ENCODE measurements at places on chromosomes 2 and 18.
A peak's percentile ranks its signal among the peaks of the same experiment; 100 is the strongest.

- DNase-seq = no peak
These were observed 379.5 kb upstream of the MAP2 start for GRCh38 chr2:209044307-209044706.

DNA sequence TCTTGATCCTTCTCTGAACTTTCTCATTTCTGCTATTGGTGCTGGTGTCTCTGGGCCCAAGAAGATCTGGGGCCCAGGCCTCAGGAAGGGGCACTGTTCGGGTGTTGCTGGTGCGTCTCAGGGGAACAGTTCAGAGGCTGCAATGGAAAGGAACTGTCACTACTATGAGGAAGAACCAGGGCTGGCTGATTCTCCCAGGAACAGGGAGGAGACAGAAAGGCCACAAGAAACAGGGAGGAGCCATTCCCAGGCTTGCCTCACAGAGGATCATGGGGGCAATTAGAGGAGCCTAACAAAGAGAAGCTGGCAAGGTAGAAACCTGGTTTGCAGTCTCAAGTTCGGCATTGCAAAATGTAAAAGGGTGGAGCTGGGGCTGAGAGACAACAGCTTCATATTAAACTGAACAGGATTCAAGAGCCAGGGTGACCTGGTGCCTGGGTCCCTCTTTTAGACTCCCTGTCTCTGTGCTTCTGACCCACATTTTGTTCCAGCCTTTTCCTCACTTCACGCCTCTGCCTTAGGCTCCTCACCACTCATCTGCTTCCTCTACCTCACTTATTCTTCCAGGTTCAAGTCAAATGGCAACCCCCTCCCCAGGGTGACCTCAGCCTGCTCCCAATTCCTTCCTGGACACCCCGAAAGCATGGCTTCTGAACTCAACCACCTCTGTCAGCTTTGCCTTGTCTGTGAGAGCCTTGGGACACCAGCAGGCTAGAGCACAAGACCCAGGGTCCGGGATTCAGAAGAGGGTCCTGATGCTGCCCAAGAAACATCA is 58.4 kb downstream of the GYPC start:
- no peak for DNase-seq

GRCh38 chr18:3250237-3251107 is 2.9 kb downstream of the MYL12A start:
- peak; percentile 91 for DNase-seq

DNA sequence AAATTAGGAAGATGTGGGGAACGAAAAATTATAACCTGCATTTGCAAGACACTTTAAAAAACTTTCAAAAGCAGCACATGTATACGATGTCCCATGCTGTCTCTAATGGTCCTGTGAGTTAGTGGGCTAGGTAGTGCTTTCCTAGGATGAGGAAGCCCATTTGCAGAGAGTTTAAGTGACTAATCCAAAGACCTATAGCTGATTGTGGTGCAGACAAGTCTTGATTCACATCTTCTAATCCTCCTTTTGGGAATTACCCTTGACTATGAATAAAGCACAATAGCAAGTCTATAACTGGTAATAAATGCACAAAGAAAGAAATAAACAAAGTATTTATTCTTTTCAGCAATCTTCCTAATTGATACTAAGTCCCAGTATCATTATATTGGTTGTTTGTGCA is 234.6 kb upstream of the FANCL start:
- DNase-seq = no peak

GRCh38 chr2:51920509-51920908 is 888.6 kb upstream of the NRXN1 start:
- no peak for DNase-seq

DNA sequence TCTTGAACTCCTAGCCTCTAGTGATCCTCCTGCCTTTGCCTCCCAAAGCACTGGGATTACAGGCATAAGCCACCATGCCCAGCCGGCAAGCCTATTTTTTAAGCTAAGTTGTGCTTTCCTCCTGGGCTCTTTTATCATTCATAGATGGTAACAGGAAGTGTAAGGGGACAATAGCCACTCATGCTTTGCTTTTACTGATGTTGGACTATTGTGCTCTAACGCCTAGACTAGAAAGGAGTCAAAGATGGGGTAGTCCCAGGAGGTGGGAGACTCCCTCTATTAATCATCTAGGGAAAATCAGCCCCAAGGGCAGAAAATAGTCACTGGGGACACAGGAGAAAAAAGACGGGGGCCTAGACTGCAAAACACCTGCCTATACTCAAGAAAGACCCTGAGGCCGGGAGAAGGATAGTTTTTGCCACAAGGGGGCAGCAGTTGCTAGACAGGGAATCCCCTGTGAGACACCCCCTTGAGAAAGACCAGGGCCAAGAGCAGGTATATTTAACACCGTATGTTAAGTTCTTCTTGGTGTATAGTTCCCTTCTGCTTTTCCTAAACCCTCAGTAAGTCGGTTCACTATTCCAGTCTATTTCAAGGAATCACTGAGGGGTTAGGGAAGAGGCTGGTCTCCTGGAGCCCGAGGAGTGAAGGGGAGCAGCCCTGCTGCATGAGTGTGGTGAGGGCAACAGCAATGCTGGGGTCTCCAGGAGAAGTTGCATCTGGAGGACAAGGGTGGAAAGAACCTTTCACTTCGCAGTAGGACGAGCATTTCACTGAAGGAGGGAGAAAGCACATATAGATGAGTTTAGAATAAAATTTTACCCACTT is 2.1 kb upstream of the CXCR1 start:
- DNase-seq = peak; percentile 9

- no peak for DNase-seq
These were observed 51.3 kb upstream of the FOXI3 start for GRCh38 chr2:88503771-88504170.

DNA sequence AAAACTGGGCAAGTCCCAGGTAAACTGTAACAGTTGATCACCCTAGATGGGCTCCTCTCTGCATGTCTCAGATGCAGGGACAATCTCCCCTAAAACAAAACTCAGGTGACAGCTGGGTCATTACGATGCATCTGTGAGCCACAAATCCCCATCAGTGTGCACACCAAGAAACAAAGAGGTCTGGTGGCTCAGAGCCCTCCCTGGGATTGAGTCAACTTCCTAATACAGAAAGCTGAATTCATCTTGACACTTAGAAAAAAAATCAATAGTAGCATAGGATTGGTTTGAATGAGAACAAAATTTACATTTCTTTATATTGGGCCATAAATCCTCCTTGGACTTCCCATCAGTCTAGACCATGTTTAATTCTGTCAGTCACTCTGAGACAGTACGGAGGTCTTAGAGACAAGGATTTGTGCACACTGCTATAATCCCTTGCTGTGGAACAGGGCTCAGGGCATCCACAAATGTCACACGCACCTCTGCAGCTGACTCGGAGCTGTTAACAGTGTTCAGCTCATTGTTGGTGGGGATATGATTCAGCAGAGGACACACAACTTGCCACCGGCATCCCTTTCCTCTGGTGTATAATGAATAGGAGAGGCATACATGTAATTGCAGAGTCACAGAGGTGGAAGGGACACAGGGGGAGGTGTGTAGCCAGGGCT is 44.5 kb upstream of the DAPL1 start:
- no peak for DNase-seq

- DNase-seq = no peak
These were observed 331.5 kb downstream of the HRH4 start for GRCh38 chr18:24791751-24792545.

DNA sequence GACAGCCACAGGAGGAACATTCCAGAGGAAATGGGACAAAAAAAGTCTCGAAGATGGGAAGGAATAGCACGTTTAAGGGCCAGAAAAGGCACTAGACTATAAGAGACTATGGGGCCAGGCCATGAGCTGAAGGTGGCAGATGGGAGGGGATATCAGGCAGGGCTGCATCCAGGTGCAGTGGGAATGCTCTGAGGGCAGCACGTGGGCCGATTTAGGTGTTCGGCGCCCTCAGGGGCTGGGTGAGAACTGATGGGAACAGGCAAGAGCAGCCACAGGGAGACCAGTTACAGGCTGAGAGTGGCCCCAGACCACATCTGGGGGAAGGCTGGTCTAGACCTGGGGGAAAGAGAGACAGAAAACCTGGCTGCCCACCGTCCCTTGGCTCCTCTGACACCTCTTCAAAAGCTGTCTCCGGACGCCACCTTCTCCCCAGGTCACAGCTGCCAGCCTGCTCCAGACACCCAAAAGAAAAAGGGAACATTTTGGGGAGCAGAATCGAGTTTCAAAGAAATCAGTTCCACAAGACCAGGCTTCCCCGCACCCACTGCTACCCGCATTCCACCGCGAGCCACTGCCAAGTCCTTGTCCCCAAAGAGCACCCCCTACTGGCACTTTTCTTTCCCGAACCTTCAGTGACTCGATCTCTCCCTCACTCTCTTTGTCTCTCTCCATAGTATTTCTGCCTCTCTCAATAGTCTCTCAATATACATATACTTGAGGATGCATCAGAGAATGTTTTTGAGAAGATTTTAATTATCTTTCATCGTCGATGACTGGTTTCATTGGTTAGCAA is 190.1 kb upstream of the AGAP1 start:
- DNase-seq = no peak

- no peak for DNase-seq
These were observed 17.5 kb downstream of the BZW1 start for GRCh38 chr2:200829258-200829655.

GRCh38 chr18:48728204-48728833 is 189.5 kb downstream of the CTIF start:
- peak; percentile 99 for DNase-seq

- DNase-seq = peak; percentile 20
These were observed 109.1 kb upstream of the DNAJC10 start for GRCh38 chr2:182606728-182607681.

DNA sequence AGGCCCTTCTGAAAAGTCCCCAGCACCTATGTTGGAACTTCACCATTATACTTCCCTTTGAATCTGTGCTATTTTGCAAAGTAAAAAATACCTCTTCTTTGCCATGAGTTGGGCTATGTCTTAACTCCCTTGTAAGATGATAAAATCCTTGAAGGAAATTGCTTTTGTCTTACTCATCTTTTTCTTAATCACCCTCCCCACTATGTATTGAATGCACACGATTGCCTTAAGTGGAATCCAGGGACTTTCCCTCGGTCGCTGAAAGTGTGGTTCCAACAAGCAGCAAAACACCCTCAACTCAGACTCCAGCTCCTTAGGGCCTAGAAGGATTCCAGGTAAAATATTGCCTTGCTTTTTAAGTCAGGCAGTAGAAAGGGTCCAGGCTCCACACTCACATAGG is 173.2 kb upstream of the ARL4C start:
- peak; percentile 84 for DNase-seq

GRCh38 chr2:158103411-158104012 is 1.8 kb downstream of the UPP2 start:
- no peak for DNase-seq

DNA sequence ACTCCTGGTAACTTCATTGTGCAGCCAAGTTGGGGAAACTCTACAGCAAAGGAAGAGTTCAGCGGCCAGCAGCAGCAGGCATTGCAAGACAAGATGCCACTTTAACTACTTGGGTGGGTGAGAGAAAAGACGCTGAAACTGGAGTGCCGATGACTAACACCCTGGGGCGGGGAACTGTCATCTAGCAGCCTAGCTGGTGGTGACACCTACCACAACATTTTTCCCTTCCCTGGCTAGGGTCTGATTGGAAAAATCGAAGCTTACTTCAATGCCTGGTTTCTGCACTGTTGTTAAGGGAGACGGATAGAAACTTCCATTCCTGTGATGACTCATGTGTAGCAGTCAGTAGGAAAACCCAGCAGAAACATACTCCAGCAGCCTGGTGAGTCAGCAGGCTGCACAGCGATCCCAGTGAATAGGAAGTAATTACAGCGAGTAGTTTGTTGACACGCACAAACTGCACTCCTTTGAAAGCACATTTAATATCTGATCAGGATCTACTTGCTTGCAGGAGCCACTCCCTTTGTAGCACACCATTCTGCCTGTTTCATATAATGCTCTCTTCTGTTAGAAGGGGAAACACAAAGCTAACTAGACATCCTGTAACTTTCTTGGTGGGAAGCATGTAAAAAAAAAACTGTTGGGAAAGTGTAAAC is 62.1 kb upstream of the MAPRE2 start:
- peak; percentile 90 for DNase-seq

DNA sequence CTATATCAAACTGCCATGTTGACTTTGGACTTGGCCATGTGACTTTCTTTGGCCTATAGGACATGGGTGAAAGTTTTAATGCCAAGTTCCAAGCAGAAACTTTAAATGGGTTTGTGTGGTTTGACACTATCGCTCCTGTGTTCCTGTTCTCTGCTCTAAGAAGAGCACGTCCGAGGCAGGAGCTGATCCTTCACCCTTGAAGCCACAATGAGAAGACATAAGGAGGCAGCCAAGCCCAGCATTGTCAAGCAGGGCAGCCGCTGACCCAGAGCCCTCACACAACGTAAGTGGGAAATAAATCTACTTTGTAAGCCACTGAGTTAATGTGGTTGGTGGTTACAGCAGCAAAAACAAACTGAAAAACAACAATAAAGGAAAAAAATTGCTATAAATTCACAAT is 422.4 kb downstream of the PID1 start:
- DNase-seq = no peak

DNA sequence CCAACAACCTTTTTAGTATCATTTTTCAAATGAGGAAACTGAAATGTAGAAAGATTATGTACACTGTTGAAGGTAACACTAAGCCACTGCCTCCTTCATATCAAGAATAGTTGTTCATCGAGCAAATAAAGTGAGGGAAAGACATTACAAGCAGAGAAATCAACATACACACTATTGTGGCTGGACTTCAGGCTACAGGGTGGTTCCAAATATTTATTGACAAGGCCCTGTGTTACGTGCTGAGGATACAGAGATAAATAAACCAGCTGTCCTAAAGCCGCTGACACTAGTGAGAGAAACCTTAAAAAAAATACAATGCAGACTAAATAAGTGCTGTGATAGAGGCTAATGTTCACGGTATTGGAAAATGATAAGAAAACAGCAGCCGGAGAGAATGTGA is 1.9 kb upstream of the LNPK start:
- no peak for DNase-seq

DNA sequence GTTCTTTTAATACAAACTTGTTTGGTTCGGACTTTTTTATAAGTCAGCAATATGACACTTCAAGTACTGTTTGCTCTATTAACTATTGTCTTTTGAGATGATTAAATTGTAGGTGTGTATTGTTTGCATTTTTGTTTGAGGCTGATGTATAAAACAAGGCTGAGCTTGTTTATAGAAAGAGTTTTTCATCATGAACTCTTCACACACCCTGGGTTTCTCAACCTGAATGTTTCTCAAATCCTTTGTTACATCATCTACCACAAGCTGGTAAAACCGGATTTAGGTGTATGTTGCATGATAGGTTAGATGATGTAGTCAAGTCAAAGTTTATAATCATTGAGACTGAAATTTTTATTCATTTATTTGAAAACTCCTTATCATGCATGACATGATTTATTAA is 335.2 kb upstream of the LRATD1 start:
- no peak for DNase-seq

Measured in AG10803 (cell line).